A549 treated with AZD2906 at 1 μM for 4 hours (cell line): ENCODE measurements at places on chromosomes 1 and 21. TPM values are rescaled to one million over a fixed set of nuclear protein-coding genes. Genes with fewer than 3 reads are reported as not detected.

Gene CD53
- total RNA-seq, result not detected in 5 replicates

Gene TDRKH
- 5.1 to 5.7 TPM (median 5.3 TPM) in 5 replicates for total RNA-seq

Gene TRPM2
- total RNA-seq, result 7.5 to 10.7 TPM (median 8.7 TPM) in 5 replicates

Gene GNG4
- total RNA-seq, result 10.4 to 16.4 TPM (median 12.7 TPM) in 5 replicates

Gene HES3
- total RNA-seq, result not detected in 5 replicates

Gene SPRR4
- not detected in 5 replicates for total RNA-seq

Gene TMPRSS15
- total RNA-seq, result not detected in 5 replicates

Gene NECTIN4
- total RNA-seq, result 1.6 to 1.9 TPM (median 1.8 TPM) in 5 replicates

Gene CFHR1
- total RNA-seq, result 0.09 to 0.24 TPM (median 0.17 TPM) in 4 of 5 replicates, not detected in the other

Gene RXFP4
- not detected in 5 replicates for total RNA-seq

Gene FAM163A
- total RNA-seq, result 0.02 TPM in 2 of 5 replicates, not detected in the others

Gene NCAM2
- total RNA-seq, result not detected in 5 replicates

Gene AP4B1
- total RNA-seq, result 8.1 to 9.5 TPM (median 8.3 TPM) in 5 replicates

Gene PHTF1
- 10.9 to 13.1 TPM (median 12.1 TPM) in 5 replicates for total RNA-seq

Gene S100A14
- 0.23 to 0.66 TPM (median 0.46 TPM) in 5 replicates for total RNA-seq

Gene KIF17
- total RNA-seq, result 1.8 to 2.5 TPM (median 2.1 TPM) in 5 replicates

Gene LRRC3
- 1.8 to 2.4 TPM (median 2.1 TPM) in 5 replicates for total RNA-seq

Gene TNFSF4
- total RNA-seq, result 0.05 to 0.09 TPM (median 0.07 TPM) in 5 replicates

Gene KLF17
- 0.33 to 0.50 TPM (median 0.46 TPM) in 5 replicates for total RNA-seq

Gene OLIG2
- total RNA-seq, result 0.07 TPM in 1 of 5 replicates, not detected in the others

Gene SPRR2G
- not detected in 5 replicates for total RNA-seq

Gene CDC42BPA
- 8.4 to 11.7 TPM (median 9.7 TPM) in 5 replicates for total RNA-seq

Gene NOS1AP
- total RNA-seq, result 0.23 to 0.53 TPM (median 0.34 TPM) in 5 replicates

Gene SNIP1
- 10.6 to 16.0 TPM (median 15.4 TPM) in 5 replicates for total RNA-seq

Gene CA6
- total RNA-seq, result not detected in 5 replicates

Gene SPRR2A
- not detected in 5 replicates for total RNA-seq
